ENCODE measurements at places on chromosomes 6 and 20.
A peak's percentile ranks its signal among the peaks of the same experiment; 100 is the strongest.

DNA sequence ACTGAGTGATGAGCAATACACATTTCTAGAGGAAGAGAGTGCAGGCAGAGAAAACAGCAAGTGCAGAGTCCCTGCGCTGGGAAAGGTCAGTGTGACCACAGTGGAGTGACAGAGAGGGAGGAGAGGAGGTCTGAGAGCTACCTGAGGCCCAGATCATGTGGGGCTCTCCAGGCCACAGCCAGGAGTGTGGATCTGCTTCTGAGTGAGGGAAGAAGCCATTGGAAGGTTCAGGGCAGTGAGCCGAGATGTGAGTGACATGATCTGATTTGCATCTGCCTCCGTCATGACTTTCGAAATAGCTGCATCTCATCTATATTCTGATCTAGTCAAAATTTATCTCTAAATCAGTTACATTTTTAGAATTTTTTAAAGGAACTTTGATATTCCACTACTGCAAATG is 367.1 kb downstream of the PREX1 start:
- DNase-seq: no peak

DNA sequence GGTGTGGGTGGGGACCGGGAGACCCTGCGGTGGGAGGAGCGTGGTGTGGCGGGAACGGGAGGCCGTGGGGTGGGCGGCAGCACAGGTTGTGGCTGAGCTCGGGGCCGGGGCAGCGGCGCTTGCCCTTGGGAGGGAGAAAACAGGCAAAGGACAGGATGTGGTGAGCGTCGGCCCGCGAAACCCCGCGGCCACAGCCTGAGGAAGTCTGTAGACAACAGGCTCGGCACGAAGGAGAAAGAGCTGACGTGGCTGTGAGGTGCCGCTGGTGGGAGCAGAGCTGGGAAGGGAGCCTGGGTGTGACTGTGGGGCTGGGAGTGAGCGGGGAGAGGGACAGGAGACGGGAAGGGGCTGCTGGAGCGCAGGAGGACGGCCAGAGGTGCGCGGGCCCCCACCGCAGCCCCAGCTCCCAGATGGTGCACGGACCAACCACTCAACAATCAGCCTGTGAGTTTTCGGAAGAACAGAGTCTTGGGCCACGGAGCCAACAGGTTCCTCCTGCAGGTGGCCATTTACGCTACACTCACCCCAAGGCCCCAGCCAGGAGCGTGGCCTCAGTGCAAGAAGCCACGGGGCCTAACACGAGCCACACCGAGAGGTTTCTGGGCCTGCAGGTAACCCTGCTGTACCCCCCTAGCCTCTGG is 202.8 kb downstream of the DLL1 start:
- DNase-seq: no peak

DNA sequence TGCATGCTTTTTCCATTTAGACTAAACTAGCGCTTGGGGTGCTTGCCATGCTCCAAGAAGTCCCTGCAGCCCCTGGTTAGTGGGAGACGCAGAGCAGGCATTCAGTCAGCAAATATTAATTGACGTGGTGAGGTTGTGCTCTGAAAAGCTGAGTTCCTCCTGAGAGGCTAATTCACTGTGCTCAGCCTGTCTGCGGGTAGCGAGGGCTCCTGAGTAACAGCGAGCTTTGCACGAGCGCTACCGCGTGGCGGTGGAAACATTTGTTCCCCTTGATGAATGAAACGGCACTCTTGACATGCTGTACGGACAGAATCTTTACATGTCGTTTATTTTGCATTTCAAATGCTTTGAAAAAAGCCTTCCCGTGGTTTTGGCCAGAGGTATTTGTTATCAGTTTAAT is 170.6 kb upstream of the AGPAT4 start:
- DNase-seq: no peak

DNA sequence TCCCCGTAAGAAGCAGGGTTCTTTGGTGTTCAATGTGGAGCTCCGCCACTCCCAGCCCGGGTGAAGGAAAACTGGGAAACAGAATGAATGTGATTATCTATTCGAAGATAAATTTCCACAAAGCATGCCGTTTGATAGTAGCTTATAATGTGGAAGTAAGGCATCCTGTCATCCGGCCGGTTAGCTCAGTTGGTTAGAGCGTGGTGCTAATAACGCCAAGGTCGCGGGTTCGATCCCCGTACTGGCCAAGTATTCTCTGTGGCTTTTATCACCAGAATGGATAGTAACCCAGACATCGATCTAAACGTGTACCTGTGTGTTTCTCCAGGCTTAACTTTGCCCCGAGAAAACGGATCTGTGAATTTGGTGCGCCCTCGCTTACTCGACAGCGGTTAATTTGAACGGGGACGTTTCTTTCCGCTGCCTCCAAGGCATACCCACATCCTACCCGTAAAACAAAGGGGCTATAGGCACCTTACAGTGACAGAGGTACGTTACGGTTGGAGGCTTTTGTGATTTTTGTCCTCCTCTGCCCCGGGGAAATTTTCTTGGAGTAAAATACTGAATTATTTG is 215.2 kb upstream of the ZNF184 start:
- DNase-seq: peak; percentile 94

DNA sequence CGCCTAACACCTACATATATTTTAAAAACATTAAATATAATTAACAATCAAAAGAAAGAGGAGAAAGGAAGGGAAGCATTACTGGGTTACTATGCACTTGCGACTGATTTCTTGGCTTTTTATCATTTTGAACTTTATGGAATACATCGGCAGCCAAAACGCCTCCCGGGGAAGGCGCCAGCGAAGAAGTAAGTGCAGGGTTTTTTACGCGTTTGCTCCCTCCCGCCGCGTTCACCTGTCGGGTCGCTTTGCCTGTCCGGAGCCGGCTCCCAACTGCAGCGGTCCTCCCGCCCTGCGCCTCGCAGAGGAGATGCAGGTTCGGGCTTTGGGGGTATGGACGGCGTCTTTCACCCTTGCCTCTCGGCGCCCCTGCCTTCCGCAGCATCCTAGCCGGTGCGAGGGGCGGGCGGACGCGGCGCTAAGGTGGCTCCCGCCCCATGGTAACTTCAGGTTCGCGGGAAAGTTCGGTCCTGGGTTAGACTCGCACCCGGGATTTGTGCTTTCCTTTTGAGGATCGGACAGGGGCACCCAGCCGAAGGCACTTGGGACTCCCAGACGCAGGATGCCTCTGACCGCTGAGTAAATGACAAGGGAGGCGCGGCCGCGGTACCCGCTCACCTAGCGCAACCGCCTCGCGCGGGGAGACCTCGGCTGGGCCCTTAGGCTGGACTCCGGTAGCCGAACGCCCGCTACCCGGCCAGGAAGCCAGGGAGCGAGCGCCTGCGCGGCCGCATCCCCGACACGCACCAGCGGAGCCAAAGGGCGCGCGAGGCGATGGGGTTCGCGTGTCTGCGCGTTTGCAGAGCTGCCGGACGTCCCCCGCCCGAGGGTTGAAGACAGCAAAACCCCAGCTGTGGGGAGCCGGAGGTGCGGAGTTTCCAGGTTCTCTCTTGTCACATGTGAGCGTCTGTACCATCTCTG is 891 bp downstream of the RSPO3 start:
- no peak for DNase-seq

- no peak for DNase-seq
Measured at GRCh38 chr6:35634316-35634715, 54.4 kb downstream of the FKBP5 start.

DNA sequence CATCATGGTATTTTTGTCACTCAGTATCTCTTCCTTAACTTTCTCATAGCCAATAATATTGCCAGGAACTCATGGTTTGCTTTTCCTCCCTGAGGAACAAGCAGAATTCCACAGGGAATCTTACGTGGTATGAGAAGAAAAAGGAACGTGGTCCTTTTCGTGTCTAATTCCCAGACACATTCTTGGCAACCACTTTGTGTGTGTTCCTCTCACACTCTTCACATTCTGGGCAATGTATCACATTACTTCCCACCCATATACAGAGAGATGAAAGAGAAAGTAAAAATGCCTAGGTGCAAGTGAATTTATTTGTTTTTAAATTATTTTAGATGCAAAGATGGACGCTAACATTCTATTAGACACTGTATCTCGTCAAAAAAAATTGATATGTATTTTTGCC is 102.7 kb downstream of the PTPRK start:
- peak; percentile 19 for DNase-seq

GRCh38 chr6:96381246-96381645 is 140.4 kb upstream of the UFL1 start:
- DNase-seq: no peak

GRCh38 chr6:43142101-43142500 is 29.0 kb upstream of the SRF start:
- no peak for DNase-seq

- DNase-seq: no peak
Measured at GRCh38 chr6:23091795-23092194, 522.4 kb downstream of the HDGFL1 start.

- DNase-seq: no peak
Measured at GRCh38 chr6:105747823-105748405, 338.2 kb upstream of the PRDM1 start.

DNA sequence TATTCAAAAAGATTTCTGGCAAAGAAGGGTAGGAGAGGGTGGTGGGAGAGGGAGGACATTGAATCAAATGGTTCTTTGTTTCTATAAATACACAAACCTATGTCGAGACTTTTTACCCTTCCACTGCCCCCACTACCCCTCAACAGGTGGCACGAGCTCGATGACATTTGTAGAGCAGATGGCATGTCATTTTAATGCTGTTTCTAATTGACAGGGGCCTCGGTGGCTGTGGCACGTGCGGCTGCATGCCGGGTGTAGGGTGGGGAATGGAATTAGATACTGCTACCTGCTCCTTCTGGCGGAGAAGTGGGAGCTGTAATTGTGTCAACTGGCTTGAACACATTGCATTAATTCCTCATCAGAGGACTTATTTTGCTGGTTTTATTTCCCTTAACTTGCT is 29.1 kb upstream of the SASH1 start:
- DNase-seq: no peak

DNA sequence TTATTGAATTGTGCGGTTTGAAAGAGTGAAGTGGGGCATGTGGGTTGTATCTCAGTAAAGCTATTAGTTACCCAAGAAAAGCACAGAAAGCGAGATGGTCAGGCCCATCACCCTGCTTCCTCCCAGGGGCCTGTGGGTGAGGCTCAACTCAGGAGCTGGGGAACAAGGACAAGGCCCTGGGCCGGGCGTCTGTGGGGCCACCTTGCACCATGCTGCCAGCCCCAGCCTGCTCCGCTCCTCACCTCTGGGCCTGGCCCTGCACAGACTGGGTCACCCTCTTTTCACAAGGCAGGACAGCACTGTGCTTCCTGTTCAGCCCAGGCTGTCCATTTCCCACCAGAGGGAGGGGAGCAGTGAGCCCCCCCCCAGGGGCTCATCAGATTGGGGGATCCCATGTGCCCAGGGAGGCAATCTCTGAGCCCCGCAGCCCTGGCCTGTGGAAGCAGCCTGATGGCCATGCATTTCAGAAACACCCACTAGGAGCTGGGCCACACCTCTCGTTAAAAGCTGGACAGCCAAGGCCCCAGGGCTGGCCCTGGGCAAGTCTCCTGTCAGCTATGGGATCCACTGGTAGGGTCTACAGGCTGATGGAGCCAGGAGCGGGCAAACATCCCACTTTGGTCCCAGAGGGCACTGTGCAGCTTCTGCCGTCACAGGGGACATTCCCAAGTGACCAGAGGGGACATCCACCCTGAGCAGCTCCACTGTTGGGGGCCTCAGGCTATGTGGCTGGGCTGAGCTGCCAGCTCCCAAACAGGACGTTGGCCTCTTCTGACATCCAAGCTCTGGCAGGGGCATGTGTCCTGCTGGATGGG is 55.9 kb downstream of the YTHDF1 start:
- no peak for DNase-seq

DNA sequence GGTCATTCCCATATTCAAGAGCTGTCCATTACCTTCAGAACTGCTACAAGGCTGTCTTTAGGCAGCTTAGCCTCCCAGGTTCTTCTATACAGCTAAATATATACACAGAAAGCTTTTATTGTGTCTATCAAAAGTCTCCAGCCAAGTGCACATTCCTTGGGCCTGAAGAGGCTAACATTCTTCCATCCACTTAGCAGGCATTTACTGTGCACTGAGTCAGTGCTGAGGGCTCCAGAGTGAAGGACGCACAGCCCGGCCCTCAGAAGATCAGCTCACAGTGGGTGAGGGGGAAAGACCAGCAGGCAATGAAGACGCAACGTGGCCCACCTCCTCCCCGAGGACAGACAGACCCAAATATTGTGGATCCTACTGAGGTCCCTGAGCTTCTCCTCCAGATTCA is 569.9 kb downstream of the CDH26 start:
- no peak for DNase-seq

DNA sequence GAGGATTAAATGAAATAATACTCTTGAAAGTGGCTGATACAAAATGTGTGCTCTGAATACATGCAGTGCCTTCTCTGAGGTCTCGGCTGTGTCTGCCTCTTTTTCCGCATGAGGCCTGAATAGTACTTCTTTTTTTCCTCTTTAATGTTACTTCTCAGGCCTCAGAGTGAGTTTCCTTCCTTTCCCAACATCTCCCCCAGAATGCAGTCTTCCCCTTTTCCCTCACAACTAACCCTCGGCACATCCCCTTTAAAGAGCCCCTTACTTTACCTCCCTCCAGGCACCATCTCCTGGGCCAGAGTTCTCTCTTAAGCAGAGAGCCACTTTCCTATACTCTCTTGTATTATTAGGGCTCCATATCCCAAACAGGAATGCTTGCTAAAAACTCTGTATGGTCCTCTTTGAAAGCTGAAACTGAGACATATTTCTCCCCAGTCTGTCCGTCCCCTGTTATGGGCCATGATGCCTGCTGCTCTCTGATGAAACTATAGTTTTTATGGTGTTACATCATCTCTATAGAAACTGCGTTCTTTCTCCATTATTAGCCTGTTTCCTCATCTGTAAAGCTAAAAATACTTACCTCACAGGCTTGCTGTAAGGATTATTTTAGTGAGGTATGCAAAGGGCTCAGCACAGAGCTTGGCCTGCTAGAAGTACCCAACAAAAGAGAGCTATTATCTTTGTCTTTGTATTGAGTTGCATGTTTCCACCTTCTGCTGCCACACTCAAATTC is 2.3 kb downstream of the PLAGL2 start:
- DNase-seq: no peak

DNA sequence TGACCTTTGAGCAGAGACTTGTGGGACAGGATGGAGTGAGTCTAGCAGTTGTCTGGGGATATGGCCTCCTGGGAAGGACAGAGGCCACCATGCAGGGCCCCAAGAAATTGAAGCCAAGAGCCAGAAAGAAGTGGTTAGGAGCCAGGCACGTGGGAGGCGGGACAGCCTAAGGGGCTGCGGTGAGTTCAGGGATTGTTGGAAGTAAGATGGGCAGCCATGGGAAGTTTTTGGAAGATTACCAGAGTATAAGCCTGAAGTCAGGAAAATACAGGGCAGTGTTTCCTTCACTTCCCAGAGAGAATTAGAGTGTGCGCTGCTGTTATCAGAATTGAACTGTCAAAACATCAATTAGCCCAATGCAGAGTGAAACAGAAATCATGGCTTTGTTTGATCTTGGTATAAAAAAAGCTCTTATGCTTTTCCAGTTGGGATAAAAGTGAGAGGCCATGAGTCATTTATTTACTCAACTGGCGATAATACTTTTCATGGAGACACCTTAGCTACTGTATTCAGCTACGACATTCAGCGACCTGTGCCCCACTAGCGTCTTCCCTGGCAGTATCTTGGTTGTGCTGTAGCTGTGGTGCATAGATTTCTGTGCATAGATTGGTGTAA is 66.9 kb downstream of the PHACTR2 start:
- DNase-seq: no peak
